ENCODE measurements at places on chromosomes 6 and 20. TPM values are rescaled to one million over a fixed set of nuclear protein-coding genes. Genes with fewer than 3 reads are reported as not detected.

Gene PRL
- not detected for total RNA-seq

Gene VSTM2L
- 2.5 TPM for total RNA-seq

Gene GRIK2
- 2.1 TPM for total RNA-seq

Gene C6orf141
- 6.9 TPM for total RNA-seq

Gene HCK
- total RNA-seq, result 12.5 TPM

Gene SPO11
- not detected for total RNA-seq

Gene ZSCAN16
- total RNA-seq, result 7.5 TPM

Gene FAM110A
- total RNA-seq, result 0.95 TPM

Gene RGL2
- 33.2 TPM for total RNA-seq

Gene OR2B6
- not detected for total RNA-seq

Gene PAK5
- total RNA-seq, result 0.16 TPM

Gene CARMIL1
- total RNA-seq, result 3.4 TPM

Gene ATP6V1G2
- total RNA-seq, result 5.0 TPM

Gene OVOL2
- total RNA-seq, result not detected

Measured in sigmoid colon (tissue), 7 donors.